ENCODE measurements at places on chromosomes 4 and X.

- no peak for DNase-seq
Measured at GRCh38 chrX:23754664-23755063, 11.6 kb upstream of the ACOT9 start.

- no peak for DNase-seq
Measured at GRCh38 chr4:108888769-108889168, 125.9 kb upstream of the ETNPPL start.

- DNase-seq = no peak
Measured at GRCh38 chr4:69799337-69799736, 38.9 kb upstream of the SULT1B1 start.

GRCh38 chrX:4091046-4091760 lies 377.8 kb upstream of the PRKX start:
- DNase-seq = no peak

- DNase-seq = no peak
Measured at GRCh38 chr4:41146196-41146595, 68.1 kb downstream of the APBB2 start.

- DNase-seq = no peak
Measured at GRCh38 chr4:76499461-76499860, 64.4 kb downstream of the SHROOM3 start.

DNA sequence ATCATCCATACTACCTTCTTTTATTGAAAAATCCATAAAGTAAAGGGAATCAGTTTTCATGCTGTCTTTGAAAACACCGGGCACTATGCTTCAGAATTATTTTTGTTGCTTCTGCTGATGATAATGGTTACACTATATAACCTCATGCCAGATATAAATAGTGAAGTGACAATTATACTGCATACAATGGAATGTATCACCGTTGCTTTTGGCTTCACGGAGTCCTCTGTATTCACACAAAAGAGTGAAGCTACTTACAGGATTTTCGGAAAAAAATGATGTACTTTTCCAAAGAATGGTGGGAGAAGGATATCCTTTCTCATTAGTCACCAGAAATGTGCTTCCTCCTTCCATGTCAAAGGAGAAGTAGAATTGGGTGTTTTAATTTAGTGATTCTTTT lies 159.1 kb upstream of the PITX2 start:
- DNase-seq = no peak

DNA sequence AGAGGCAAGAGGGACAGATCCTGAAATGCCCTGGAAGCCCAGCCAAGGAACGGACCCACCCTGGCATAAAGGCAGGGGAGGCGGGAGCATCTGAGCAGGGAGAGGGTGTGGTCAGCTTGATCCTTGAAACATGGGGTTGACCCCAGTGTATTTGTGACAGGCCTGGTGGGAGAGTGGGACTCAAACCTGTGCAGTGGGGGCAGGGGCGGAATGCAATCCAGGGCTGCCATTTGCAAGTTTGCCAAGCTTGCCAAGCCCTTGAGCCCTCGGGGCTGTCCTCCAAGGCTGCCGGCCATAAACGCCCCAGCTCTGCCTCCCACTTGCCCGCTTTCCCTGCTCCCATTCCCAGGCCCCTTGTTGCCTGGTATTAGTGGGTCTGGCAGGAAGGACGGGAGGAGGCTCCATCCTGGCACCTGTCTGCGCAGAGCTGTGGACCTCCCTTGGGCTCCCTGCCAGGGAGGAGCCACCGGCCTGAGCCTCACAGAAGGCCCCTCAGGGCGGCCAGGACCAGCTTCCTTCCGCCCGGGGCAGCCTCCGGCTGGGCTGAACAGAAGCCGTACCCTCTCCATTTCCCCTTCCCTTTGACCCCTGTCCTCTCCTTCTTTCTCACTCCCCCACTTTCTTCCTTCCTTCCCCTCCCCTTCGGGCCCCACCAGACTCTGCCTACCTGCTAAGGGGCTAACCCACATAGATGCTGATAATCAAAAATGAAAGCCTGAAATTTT lies 661 bp downstream of the S100P start:
- no peak for DNase-seq

GRCh38 chr4:119189638-119190037 lies 22.9 kb upstream of the USP53 start:
- no peak for DNase-seq

- no peak for DNase-seq
Measured at GRCh38 chr4:94582517-94582916, 130.8 kb downstream of the PDLIM5 start.

DNA sequence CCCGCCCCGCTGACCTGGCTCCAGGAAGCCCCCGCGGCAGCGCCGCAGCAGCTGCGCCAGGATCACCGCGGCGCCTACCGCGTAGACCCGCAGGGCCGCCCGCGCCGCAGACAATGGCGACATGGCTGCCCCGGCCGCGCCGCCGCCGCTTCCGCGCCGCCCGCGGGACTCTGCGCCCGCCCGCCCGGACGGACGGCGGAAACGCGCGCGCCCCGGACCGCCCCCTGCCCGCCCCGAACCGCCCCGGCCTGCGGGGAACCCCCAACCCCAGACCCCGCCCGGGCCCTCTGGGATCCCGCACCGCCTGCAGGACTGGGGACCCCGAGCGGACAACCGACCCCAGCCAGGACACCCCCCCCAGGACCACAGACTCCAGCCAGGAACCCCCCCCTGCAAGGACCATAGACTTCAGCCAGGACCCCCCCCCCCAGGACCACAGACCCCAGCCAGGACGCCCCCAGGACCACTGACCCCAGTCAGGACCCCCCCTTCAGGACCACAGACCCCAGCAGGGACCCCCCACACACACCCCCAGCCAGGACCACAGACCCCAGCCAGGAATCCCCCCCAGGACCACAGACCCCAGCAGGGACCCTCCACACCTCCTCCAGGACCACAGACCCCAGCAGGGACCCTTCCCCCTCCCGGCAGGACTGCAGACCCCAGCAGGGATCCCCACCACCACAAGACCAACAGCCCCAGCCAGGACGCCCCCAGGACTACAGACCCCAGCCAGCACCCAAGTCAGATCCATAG lies at the start of the genes DHRSX and ZBED1:
TSS of gene DHRSX (minus strand) at position 174 of the 756 bp plus-strand sequence. CDS start at position 123, 51 bp downstream.
TSS of gene ZBED1 (minus strand) at position 174 of the 756 bp plus-strand sequence. CDS start 10,257 bp downstream, outside the sequence.
- DNase-seq = peak; percentile 31

DNA sequence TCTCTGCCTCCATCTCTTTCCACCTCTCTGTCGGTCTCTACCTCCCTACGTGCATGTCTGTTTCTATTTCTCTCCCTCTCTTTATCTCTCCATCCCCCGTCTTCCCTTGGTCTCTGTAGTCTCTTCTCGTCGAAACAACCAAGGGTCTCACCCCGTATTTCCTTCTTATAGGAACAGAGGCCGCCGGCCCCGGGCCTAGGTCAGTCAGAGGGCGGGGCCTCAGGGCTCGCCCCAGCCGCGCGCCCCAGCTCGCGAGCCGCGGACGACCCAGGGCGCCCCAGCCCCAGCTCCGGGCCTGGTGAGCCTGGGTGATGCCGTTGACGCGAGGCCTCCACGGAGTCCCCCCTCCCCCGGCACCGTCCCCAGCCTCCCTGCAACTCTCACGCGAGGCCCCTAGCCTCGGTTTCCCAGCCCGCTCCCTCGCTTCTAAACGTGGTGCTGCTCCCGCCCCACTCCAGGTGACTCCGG lies 6.6 kb downstream of the TIMM17B start:
- DNase-seq = no peak

DNA sequence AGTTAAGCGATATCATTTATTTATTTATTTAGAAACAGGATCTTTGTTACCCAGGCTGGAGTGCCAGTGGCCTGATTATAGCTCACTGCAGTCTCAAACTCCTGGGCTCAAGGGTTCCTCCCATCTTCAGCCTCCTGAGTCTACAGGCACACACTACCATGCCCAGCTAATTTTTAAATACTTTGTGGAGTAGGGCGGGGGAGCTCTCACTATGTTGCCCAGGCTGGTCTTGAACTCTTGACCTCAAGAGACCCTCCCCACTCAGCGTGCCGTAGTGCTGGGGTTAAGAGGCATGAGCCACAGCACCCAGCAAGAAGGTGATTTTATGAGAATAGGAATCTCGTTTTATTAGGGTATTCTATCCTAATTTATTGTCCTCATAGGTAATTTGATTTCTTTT lies 3.9 kb upstream of the UFSP2 start:
- no peak for DNase-seq

DNA sequence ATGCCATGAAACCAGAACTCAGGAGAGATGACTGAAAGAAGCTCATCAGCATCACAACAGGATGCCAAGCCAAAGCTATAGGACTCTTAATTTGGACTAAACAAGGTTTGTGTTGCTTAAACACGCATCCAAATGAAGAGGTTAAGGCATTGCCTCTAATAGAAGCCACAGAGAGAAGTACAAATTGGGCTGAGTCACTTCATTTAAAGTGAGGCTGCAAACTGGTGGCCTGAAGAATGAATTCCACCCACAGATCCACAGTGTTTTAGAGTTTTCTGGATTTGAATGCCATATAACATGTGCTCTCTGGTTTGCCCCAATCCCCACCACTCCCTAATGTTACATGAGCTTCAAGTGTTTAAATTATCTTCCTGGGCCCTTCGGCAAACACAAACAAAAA lies 103.5 kb downstream of the FIP1L1 start:
- DNase-seq = no peak

DNA sequence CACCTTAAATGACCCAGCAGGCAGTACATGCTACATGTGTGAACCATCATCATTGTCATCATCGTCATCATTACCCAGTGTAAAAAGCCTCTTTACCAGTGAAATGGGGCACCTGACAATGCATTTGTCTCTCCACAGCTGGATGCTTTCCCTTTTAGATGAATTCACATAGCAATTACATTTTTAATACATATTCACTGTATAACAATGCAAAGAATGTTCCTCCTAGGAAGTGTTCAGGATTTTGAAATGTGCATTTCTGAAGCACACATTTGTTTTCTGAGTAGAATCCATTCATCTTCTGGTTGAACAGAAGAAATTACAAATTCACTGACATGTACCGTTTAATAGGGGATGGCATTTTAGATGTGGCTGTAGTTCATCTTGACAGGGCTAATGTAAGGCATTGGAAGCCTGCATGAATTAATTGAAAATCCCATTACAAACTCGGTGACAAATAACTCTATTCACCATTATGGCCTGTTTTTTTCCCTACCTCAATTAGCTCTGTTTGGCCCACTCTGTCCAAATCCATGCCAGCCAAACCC lies 111.1 kb downstream of the SH3RF1 start:
- DNase-seq = peak; percentile 89

GRCh38 chr4:61320631-61321030 lies 120.5 kb downstream of the ADGRL3 start:
- no peak for DNase-seq

- no peak for DNase-seq
Measured at GRCh38 chr4:77204621-77205020, 47.6 kb downstream of the CCNG2 start.

- DNase-seq = no peak
Measured at GRCh38 chr4:139450586-139450985, 3.3 kb upstream of the RAB33B start.

- DNase-seq = no peak
Measured at GRCh38 chrX:10074241-10074941, 82.4 kb upstream of the CLCN4 start.

DNA sequence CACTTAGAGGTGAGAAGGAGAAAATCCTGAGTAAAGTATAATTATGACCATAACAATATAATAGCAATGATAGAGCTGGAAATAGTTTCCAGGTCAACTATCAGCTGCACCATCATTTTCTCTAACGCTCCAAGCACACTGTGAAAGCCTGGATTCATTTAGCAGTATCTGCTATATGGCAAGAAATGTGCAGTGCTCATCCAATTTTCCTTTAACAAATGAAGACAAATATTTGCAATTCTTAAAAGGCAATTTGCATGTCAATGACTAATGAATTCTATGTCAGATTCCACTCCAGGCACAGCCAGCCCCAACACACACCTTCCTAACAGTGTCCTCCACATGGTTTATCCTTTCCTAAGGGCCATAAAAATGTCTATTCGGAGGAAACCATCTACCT lies 12.7 kb downstream of the PRSS12 start:
- DNase-seq = no peak

- DNase-seq = no peak
Measured at GRCh38 chr4:112152521-112152920, 7.3 kb downstream of the FAM241A start.

DNA sequence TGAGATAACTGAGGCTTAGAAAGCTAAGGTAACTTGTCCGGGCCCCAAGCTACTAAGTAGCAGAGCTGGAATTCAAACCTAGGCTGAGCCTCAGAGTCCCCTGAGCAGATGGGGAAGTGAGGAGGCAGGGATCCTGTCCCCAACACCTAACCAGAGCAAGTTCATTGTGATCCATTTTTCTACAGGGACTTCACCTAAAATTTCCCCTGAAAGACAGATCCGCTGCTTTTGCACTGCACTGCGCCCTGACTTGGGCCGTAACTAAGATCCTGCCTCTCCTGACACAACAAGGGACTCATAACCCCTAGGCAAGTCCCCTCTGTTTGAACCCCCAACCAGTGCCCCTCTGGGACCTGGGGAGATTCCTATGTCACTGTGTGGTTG lies 25.6 kb upstream of the MTM1 start:
- DNase-seq = no peak

- DNase-seq = peak; percentile 49
Measured at GRCh38 chr4:111943796-111944203, 201.5 kb upstream of the FAM241A start.

- DNase-seq = peak; percentile 37
Measured at GRCh38 chr4:19033816-19034733, 1012.5 kb upstream of the LCORL start.

GRCh38 chr4:86530183-86530582 lies 63.9 kb upstream of the PTPN13 start:
- DNase-seq = no peak

DNA sequence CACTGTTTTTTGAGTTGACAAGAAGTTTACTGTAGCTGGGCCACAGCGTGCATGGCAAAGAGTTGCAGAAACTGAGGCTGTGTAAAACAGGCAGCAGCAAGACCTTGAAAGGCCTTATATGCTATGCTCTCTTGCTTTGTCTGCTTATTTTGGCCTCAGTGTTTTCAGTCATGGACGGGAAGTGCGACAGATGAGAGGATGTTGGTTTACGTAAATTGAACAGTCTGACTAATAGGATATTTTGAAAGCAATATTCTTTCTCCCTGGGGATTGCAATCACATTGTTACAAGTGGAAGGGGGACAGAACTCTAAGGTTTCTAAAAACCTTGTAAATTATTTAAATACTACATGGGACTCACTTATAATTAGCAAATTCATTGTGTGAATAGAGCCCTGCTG lies 32.2 kb upstream of the MAGEA10 start:
- no peak for DNase-seq

GRCh38 chr4:98383431-98384106 lies 122.4 kb downstream of the RAP1GDS1 start:
- no peak for DNase-seq

GRCh38 chr4:5852523-5853202 lies 40.2 kb downstream of the CRMP1 start:
- DNase-seq = no peak

- DNase-seq = no peak
Measured at GRCh38 chr4:86249074-86249473, 110.8 kb downstream of the MAPK10 start.

- no peak for DNase-seq
Measured at GRCh38 chrX:44451056-44451455, 91.6 kb downstream of the FUNDC1 start.

DNA sequence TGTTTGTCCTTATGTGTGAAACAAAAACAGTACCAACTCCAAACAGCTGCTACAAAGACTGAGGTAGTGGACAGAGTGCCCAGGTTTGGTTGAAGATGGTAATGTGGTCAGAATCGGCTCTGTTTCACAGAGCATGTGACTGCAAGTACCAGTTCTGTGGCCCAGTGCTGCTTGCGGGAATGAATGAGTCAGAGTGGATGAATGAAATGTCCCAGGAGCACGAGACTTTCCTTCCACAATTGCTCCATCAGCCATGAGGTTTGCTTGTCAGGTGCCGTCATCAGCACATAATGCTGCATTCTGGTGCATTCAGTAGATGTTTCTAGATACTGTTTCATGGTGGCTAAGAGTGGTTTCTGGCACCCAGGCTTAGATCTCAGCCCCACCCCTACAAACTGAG lies 84.2 kb downstream of the GPR143 start:
- peak; percentile 18 for DNase-seq

All from EL (cell line).